ENCODE measurements at places on chromosomes 6 and 20.

DNA sequence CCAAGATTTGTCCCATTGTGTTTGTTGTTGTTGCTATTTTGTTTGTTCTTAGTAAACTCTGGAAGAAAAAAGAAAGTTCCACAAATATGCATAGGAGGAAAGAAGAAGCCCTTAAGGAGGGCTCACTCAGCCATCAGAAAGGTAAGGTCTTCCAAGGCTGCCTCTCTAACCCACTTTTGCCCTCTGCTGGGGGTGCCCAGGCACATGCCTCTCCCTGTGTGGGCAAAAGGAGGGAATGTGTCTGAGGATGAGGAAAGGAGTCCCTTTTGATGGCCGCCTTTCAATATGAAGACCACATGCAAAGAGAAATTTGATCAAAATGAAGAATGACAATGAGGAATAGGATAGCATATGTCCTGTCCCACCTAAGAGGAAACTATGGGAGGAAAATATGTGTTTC is 248.2 kb upstream of the POU3F2 start:
- no peak for DNase-seq

DNA sequence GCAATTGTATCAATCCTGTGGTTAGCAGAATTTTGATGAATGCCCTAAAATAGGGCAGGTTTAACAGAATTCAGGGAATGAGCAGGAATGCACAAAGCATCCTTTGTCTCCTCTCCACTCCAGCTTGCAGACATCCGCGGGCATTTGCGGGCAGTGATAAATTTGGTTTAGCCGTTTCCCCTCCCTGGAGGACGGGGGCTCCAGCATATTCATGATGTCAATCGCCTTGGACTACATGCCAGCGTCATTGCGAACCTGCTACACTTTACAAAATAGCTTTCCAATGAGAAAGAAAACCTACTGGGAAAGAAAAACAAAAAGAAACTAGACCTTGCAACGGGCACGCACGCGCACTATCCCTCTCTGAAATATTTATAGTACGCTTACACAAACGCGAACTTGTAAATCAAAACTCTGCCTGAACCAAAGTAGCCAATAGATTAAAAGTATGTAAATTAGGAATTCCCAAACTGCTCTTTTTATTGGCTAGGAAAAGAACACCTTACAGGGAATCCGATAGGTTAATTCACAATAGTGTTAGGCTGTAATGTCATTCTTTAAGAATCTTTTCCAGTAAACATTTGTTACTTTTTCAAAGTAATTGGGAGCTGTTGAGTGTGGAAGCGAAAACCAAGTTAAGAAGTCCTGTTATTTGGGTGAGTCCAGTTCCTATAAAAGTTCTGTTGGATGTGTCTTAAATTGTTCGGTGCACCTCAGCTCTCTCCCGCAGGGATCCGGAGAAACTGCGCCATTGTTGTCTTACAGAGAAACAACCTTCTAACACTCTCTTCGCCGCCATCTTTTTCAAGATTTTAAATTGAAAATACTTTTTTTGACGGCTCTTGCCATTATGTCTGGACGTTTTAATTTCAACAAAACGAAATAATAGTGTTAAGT is 136.7 kb downstream of the HFE start:
- DNase-seq, result peak; percentile 92

DNA sequence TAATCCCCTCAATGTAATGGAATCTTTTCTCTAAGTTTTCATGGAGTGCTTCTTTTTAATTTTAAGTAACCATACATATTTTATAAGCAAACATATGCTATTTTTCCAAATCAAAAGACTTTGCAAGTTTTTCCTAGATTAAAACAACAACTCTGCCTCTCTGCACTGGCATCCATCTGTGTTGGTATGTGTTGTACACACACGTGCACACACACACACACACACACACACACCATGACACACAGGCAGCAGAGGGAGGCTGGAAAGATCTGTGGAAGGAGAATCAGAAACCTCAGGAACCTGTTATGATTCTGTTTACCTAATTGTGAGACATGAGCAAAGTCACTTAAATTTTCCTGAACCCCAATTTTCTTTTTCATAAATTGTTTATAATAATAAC is 295.0 kb upstream of the PRDM1 start:
- no peak for DNase-seq

DNA sequence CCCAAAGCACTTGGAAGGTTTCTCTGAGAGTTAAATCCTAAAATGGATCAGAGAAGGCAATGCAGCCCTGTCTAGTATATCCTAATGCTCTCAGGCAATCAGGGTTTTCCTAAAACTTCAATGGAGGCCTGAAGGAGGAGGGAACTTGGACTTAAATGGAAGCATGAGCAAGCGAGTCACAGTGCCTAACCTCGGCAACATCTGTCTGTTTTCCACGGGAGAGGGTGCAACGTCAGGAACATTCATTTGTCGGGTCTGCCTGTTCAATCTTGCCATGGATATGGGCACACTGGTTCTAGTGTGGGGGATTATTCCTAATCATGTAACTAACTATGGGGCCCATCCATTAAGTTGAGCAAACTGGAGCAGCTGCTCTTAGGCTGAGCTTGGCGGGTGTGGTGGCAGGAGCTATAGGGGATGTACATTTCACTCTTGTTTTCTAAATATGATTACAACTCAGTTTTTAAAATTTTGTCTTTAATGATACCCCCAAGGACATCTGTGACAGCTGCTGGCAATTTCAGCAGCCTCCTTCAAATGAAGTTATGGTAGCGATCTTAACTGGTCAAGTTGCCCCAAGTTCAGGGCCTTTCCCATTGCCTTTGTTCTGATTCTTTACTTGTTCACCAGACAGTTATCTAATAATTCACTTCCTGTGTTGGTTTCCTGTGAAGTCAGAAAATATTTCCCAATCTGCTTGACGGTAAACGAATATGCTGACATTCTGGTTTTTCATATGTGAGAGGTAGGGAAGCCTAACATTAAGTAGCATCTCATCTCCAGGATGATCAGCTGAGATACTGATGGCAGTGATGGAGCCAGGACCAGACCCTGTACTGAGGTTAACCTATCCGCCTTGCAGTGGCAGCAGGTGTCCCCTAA is 21.6 kb downstream of the DSE start:
- no peak for DNase-seq

DNA sequence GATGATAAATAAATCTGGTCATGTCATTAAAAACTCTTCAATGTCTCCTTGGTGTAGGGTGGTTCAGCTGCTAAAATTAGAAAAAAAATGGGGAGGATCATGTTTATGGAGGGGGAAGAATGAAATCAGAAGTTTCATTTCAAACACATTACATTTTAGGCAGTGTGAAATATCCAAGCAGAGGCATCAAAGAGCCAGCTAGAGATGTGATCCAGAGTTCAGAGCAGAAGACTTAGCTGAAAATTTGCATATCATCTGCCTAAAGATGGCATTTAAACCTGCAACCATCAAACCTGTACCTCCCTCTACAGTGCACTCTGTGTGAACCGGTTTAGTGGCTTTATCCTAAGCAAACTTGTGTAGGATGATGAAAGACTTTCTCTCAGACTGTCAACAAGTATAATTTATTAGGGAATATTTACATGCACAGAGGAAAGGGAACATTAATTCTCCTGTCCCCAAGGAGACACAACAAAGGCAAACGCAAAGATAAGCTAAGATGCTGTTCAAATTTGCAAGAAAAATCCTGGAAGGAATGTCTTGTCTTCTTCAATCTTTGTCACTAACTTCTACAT is 84.8 kb upstream of the PLEKHG1 start:
- no peak for DNase-seq

DNA sequence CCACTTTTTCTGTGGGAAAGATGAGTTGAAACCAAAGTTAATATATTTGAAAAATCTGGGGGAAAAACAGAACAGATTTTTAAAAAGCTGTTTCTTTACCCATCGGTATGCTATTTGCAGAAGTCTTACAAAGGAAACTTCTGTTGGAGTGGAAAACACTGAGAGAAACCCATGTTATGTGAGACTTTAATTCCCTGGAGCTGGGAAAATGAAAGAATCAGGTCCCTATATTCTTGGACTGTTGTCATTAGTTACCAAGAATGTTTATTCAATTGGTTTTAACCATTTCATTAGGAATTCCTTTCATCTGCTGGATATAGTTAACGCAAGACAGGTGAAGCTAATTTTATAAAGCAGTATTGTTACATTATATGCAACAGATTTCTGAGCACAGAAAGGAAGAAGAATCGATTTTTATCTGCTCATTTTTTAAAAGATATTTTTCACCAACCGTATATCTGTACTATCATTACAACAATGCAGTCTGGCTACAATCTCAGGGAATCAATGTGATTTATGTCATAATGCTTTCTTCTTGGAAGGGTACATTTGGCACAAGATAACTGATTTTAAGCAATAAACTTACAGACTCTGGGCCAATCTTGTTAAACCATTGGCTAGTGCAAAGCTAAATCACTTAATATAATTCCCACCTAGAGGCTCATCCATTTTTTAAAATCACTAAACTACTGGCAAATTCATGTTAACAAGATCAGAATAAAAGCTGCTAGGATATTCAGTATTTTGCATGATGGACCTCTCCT is 170.0 kb downstream of the MOXD1 start:
- no peak for DNase-seq

DNA sequence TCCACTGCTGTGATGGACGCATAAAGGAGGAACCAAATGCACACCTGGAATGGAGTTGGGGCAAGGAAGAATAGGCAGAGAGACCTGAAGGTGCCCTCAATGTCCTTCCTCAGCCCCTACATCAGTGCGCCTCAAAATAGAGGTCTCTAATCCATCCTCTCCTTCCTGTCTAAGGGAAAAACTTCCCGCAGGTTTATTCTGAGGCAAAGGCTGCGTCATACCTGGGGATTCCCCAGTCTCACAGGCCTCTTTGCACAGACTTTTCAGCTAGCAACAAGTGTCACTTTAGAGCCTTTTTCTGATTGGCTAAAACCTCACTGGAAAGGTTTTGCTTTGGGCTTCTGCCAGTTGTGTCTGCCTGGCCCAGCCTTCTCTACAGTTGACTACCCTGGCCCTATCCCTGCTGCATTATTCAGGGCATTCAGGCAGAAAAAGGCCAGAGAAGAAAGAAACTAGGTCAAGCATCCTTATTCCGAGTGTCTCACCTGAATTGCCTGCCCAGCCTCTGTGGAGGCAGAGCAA is 1.8 kb upstream of the HLA-DQB1 start:
- DNase-seq, result no peak

GRCh38 chr20:62843656-62844055 is 18.0 kb downstream of the TCFL5 start:
- DNase-seq, result no peak

DNA sequence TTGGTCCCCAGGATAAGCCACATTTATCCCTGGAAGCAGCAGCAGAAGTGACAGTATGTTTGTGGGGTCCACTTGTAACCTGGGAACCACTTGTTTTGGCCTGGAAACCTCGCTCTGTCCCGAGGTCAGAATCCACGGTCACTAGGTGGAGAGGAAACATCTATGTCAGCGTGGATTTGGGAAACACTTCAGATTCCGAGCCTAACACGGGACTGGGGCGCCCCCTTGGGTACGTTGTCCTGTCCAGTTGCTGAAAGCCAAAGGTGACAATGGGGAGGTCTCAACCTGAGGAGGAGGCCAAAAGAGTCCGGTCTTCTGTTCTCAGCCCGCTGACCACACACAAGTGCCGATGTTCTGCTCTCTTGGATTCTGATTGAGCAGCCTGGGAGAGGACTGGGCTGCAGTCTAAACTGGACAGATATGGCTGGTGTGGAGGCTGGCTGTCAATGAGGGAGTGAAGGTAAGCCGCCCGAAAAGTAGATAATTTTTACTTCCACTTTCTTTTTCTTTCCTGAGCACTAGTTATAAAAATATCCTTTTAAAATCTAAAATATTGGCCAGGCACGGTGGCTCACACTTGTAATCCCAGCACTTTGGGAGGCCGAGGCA is 4.9 kb upstream of the ZFP57 start:
- no peak for DNase-seq

- DNase-seq, result peak; percentile 70
These were observed 36.1 kb downstream of the PSMB1 start for GRCh38 chr6:170516783-170517616.

- DNase-seq, result no peak
These were observed at the start of gene BMP7 for GRCh38 chr20:57266291-57267157. Gene BMP7 (minus strand): TSS chr20:57266641. CDS start chr20:57266122, 519 bp downstream.

GRCh38 chr6:18276610-18277236 is 12.4 kb upstream of the DEK start:
- DNase-seq, result no peak

DNA sequence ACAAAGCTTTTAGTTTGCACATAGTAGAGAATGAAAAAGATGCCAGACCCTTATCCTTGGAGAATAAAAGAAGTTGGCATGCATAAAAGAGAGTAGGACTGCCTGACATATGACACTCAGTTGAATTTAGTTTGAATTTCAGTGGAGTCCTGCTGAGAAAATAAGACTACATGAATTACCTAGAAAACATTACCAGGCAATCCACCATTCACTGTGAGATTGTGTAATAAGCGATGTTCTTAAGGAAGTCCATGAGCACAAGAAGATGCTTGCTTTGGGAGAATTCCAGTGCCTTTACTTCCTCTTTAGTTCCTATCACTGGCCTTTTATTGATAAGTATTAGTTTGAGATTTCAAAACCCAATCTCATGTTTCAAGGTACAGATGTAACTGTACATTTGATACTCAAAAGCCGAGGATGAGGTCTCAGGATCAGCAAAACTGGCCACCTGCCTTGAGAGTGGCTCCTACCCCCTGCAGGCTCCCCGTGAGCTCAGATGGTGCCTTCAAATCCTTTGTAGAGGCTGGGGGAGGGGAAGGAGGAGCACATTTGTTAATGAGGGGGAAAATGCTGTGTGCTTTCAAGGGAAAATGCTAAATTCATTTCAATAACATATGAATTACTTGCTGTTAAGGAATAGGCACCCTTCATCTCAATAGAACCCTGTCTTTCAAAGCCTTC is 11.2 kb upstream of the UNC93A start:
- DNase-seq, result no peak

GRCh38 chr20:4488407-4489339 is 233.0 kb upstream of the PRND start:
- peak; percentile 51 for DNase-seq

DNA sequence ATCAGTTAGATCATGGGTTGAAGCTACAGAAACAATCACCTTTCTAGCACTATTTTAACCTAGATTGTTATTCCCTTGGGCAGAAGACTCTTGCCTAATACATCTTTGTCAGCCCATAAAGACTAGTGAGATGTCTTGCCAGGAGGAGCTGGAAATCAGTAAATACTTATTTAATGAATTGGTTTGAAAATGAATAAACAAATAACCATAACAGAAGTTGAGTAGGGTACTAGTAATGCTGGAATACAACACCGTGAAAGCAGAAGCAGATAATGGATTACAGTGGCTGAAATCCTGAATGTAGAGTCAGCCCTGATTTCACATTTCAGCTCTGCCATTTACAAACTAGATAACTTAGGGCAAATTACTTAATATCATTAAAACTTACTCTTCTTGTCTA is 236.1 kb downstream of the PACRG start:
- DNase-seq, result peak; percentile 26

- DNase-seq, result peak; percentile 24
These were observed 576.4 kb downstream of the PRKN start for GRCh38 chr6:162151021-162151665.
